Effector memory CD4-positive, alpha-beta T cell (primary cell): ENCODE measurements at places on chromosomes 4 and X.

DNA sequence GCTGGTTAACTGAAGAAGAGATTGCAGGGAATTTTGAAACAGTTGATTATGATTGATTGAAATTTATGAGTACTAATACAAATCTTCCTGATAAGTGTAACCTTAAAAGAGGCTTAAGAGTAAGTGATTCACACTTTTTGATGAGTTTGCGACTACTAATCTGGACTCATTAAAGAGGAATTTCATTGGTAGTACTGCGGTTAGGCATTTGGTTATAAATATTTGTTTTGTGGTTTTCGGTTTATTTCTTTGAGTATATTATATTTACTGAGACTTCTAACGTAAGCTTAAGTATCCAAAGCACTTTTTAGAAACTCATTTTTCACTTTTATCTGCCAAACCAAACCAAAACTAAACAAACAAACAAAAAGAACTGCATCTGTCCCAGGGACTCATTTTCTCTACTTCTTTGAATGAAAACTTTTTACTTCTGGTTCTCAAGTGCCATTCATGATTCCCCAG, 20.7 kb downstream of the SLIT2 start:
- H3K27ac ChIP-seq, result no peak overlapping the region
- H3K27me3 ChIP-seq, result no peaks in the 10 kb centered on the region
- H3K4me1 ChIP-seq, result no peaks in the 10 kb centered on the region
- no peak for DNase-seq
- no peaks in the 10 kb centered on the region for H3K36me3 ChIP-seq

GRCh38 chr4:81021142-81021944, 9.2 kb upstream of the BMP3 start:
- DNase-seq, result no peak
- no peak overlapping the region for H3K4me3 ChIP-seq
- H3K27me3 ChIP-seq, result no peaks in the 10 kb centered on the region
- no peak overlapping the region for H3K27ac ChIP-seq

GRCh38 chr4:118417325-118417724, 64.5 kb upstream of the PRSS12 start:
- no peaks in the 10 kb centered on the region for H3K36me3 ChIP-seq
- H3K4me1 ChIP-seq, result no peaks in the 10 kb centered on the region
- H3K27me3 ChIP-seq, result no peaks in the 10 kb centered on the region

DNA sequence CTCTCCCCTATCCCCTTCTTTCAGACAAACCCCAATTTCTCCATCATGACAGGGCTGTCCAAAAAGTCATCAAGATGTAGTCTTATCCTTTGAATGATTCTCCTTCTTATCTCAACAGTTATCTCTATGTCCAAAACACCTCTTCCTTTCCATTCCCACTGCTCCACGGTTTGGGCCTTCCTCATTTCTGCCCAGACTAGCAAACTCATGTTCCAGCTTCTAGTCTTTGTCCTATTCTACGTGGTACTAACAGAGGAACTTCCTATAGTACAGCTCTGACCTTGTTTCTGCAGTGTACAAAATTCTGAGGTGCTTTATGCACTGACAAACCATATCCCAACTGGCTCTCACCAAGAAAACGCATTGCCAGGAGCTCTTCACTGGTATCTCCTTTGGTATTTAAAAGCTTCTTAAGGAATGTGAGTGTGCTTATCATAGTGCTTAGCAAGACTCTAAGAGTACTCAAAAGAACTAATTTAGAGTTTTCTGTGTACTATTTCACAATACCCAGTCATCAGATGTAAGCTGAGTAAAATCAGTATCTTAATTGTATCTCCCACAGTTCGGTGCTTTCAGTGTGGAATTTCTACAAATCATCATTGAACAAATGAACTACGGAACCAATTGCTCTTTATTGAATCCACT, 65.5 kb downstream of the MAML3 start:
- DNase-seq, result no peak
- H3K4me1 ChIP-seq, result no peaks in the 10 kb centered on the region
- H3K27ac ChIP-seq, result no peak overlapping the region

- no peaks in the 10 kb centered on the region for H3K27me3 ChIP-seq
- DNase-seq, result no peak
- no peak overlapping the region for H3K4me3 ChIP-seq
- H3K4me1 ChIP-seq, result no peaks in the 10 kb centered on the region
Observed at GRCh38 chr4:158624889-158625478, 46.7 kb downstream of the C4orf46 start.

DNA sequence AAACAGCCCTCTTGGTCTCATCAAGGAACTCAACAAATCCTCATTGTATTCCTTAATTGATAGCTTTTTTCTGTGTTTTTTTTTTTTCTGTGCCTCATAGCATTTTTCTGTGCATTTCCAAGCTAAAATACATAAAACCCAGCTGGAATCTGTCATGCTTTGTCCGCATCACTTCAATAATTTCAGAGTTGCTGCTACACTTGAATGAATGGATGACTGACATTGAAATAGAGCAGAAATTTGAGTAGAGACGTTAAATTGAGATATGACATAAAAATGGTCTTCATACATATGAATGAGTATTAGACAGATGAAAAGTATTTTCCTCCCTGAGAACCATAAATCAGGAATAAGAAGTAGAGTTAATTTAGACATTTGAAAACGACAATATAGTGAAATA, 593.2 kb downstream of the TMA16 start:
- H3K4me1 ChIP-seq, result no peaks in the 10 kb centered on the region
- no peak overlapping the region for H3K4me3 ChIP-seq
- DNase-seq, result no peak
- no peaks in the 10 kb centered on the region for H3K36me3 ChIP-seq

- no peaks in the 10 kb centered on the region for H3K27me3 ChIP-seq
- H3K27ac ChIP-seq, result no peak overlapping the region
- H3K36me3 ChIP-seq, result no peaks in the 10 kb centered on the region
- H3K4me1 ChIP-seq, result no peaks in the 10 kb centered on the region
Observed at GRCh38 chr4:150119492-150119891, 41.2 kb downstream of the DCLK2 start.

GRCh38 chr4:155207534-155208257, 740 bp upstream of the NPY2R start:
- H3K27ac ChIP-seq, result no peak overlapping the region
- H3K36me3 ChIP-seq, result no peaks in the 10 kb centered on the region
- no peak for DNase-seq
- no peaks in the 10 kb centered on the region for H3K4me1 ChIP-seq

DNA sequence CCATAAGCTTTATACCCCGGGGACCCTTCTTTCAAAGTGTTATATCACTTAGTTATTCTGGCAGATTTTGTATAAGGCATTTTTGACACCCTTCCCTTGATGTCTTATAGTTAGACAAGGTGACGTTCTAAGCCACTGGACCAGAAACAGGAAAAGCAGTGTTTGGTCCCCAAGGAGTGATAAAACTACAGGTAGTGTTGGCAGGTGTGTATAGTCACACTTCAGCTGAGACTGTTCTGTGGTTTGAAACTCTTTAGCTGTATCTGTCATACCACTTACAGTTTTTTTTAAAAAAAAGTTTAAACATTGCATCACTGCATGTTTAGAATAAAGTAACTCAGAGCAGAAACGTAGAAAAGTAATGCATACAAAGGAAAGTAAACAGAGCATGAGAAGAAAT, 48.5 kb downstream of the TLL1 start:
- H3K36me3 ChIP-seq, result no peaks in the 10 kb centered on the region
- DNase-seq, result no peak
- H3K4me3 ChIP-seq, result no peak overlapping the region

GRCh38 chrX:9338986-9339385, 125.9 kb upstream of the TBL1X start:
- no peaks in the 10 kb centered on the region for H3K36me3 ChIP-seq
- H3K4me3 ChIP-seq, result no peak overlapping the region
- H3K27ac ChIP-seq, result no peak overlapping the region

DNA sequence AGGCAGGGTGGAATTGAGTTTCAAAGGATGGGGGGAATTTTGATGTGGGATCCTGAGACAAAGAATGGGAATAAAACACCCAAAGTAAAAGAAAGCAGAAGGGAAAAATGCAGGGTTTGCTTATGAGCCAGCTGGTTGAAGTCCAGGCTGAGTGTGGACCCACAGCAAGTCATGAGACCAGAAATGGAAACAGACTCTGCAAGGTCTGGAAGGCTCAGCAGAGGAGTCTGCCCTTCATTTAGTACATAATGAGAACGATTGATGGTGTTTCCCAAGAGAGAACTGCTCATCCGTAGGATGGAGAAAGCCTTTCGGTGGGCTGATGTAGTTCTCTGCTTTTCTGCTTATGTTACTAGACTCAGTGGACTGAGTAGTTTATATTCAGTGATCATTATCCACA, 259.1 kb downstream of the C4orf33 start:
- no peak for DNase-seq
- no peak overlapping the region for H3K27ac ChIP-seq
- no peak overlapping the region for H3K4me3 ChIP-seq
- H3K36me3 ChIP-seq, result no peaks in the 10 kb centered on the region

DNA sequence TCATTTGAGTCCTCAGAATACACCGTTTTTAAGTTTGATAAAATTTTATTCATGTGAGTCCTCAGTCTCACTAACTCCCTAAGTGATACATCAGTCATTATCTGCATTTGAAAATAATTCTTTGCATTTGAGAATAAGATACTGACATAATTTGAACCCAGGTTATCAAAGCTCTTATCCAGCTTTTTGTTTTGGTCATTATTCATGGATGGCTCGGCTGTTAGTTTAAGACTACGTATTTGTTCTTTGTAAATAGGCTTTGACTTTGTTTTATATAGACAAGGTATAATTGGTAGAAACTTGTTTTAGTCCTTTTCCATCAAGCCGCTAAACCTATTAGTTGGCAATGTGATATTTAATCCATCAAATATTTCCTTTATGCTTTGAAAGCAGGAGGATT, 7.9 kb downstream of the SPRY1 start:
- DNase-seq, result no peak
- H3K36me3 ChIP-seq, result no peaks in the 10 kb centered on the region
- H3K27ac ChIP-seq, result no peak overlapping the region
- no peak overlapping the region for H3K4me3 ChIP-seq
- peaks cover under 1% of the 10 kb centered on the region for H3K4me1 ChIP-seq

DNA sequence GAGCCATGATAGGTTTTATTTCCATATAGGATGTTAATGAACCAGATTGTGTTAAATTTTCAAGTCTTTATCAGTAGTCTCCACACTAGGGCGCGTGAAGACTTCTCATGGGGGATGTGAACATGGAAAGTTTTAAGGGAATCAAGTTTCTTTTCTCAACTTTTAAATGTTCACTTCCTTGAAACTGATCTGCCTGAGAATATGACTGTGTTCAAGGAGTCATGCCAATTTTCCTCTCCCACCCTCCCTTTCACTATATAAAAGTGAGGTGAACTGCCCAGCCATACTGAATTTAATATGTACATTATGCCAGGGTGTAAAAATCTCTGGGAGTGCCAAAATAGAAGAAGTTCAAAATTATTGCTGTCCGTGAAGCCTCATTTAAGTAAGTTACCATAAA, 30.4 kb upstream of the HPGDS start:
- no peak overlapping the region for H3K27ac ChIP-seq
- no peaks in the 10 kb centered on the region for H3K27me3 ChIP-seq
- no peak overlapping the region for H3K4me3 ChIP-seq

GRCh38 chr4:111475001-111475400, 670.3 kb upstream of the FAM241A start:
- no peak overlapping the region for H3K27ac ChIP-seq
- no peaks in the 10 kb centered on the region for H3K4me1 ChIP-seq
- H3K36me3 ChIP-seq, result no peaks in the 10 kb centered on the region
- no peak overlapping the region for H3K4me3 ChIP-seq
- DNase-seq, result no peak
- H3K27me3 ChIP-seq, result no peaks in the 10 kb centered on the region

DNA sequence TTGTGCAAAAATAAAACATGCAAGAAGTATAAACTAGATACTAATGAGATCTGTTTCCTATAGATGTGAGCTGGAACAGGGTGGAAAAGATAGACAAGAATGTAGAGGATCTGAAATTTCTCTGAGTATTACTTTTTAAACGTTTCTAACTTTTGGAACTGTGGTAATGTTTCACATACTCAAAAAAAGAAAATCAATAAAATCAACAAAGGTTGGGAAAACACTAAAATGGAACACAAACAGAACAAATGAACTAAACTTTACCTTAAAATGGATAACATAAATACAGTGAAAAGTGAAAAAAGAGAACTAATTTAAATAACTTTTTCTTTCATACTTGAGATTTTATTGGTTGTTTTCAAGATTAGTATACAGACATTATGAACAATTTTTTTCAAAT, 32.0 kb upstream of the MBNL3 start:
- no peak for DNase-seq
- H3K36me3 ChIP-seq, result no peaks in the 10 kb centered on the region
- H3K4me1 ChIP-seq, result no peaks in the 10 kb centered on the region
- H3K27ac ChIP-seq, result no peak overlapping the region
- H3K4me3 ChIP-seq, result no peak overlapping the region
